ENCODE measurements at places on chromosomes 3 and 15.

DNA sequence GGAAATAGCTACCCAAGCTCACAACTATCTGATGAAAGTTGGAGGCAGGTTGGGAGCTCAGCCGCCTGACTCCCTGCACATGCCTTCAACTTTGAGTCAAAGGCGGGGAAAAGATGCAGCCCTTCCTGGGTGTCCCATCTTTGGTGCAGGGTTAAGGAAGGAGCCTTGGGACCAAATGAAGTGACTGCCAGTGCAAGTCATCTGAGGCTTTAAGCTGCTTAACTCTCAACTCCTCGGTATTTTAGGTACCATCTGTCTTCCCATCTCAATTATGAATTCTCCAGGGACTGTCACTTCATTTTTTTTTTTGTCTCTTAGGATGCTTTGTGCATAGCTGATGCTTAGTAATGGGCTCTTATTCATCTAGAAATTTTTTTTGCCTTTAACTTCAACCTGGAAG lies 408.8 kb upstream of the C2CD4B start:
- DNase-seq: no peak

- no peak for DNase-seq
These were observed 19.1 kb upstream of the PLCH1 start for GRCh38 chr3:155763870-155764463.

DNA sequence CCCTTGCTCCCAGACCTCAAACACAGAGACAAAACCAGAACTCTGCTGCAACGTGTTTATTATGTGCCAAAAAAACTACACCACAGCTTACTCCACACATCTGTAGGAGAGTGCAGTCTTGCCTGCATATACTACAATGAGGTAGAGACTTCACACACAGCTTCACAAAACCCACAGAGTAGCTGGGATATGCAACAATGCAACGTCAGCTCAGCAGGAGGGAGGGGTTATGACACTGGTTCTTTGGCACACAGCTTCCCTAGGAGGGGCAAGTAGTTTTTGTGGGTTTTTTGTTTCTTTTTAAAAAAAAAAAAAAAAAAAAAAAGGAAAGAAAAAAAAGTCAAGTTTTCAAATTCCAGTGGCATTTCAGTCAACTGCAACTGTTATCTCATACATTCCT lies 2.9 kb upstream of the RPS17 start:
- DNase-seq: no peak

DNA sequence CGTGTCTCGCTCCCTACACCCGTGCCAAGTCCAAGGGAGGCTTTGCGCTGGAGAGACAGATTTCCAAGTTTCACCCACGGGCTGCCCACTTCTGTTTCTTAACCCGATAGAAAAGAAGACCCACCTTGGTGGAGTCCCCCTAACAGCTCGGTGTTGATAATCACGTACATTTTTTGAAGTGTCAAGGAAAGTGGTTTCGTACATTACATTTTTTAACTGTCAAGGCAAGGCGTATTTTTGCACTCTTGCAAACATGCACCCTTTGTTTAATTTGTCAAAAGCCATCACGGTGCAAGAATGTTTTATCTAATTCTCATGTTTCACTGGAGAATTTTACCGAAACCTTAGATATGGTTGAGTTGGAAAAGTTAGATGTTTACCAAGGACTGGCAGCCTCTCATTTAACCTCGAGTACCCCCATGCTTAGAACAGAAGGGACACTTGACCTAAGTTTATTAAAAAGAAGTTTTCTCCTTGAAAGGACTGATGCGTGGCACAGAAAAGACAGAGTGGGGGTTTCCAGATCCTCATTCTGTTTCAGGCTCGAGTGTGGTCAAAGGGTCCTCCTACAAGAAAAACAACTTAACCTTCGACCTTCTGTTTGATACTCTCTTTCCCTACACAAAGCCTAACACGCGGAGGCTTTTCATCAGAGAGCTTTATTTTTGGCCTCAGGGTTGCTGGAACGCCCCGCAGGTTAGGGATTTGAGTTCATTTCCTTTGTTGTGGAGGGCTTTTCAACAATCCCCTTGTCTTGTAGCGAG lies 882 bp downstream of the GXYLT2 start:
- no peak for DNase-seq

- DNase-seq: no peak
These were observed 235.7 kb downstream of the NTRK3 start for GRCh38 chr15:88020806-88021205.

- no peak for DNase-seq
These were observed 4.0 kb upstream of the NR2F2 start for GRCh38 chr15:96326328-96327154.

DNA sequence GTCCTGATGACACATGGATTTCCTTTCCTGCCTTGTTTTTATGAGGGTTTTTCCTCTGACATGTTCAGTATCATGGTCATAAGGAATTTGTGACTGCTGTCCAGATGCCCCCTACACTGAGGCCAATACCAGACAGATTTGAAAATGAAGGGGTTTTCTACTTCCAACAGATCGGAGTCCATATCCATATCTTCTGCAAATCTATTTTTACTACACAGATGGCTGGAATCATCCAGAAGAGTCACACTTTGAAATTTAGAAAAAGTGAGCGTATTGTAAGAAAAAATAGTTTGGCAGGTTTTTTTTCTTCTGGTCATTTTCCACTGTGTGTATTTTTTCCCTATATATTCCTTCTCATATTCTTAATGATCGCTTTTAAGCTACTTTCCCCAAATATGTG lies 197.5 kb upstream of the LRRC3B start:
- DNase-seq: no peak

DNA sequence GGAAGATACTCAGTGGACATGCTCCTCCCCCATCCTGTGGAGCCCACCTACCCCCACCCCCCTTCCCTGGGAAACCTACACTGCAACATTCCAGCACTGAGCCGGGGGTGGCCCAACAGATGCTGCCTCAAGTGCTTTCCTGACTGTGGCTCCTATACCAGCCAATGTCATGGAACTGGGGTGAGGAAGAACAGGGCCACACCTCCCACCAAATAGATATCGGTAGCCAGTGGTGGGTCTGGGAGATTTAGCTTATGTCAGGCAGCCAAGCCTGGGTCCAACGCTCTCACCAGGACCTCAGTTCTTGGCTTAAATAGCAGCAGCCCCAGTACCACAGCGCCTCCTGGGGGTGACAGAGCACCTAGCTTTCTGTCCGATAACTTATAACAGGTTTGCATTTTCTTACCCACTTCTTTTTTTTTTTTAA lies 30.3 kb downstream of the CDC25A start:
- DNase-seq: peak; percentile 14

GRCh38 chr15:81755626-81756025 lies 290.2 kb downstream of the MEX3B start:
- no peak for DNase-seq

GRCh38 chr15:51098331-51098619 lies 3.6 kb upstream of the TNFAIP8L3 start:
- DNase-seq: no peak

GRCh38 chr15:69679623-69680228 lies 227.1 kb downstream of the RPLP1 start:
- DNase-seq: no peak

DNA sequence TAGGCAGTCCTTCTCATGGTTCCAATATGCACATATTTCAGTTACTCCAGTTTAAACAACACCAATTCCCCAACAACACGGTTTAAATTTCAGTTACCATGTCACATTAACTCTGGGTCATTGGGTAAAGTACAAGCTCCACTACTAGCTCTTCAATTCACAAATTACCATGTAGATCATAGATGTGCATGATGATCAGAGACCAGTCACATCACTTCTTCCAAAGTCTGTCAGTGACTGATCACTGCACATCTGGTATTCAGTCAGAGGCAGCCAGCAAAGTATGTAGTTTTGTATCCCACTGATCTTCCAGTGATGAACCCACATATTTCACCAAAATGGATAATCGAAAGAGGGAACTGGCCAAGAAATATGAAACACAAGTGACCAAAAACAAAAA lies 978.4 kb upstream of the CFAP20DC start:
- no peak for DNase-seq

DNA sequence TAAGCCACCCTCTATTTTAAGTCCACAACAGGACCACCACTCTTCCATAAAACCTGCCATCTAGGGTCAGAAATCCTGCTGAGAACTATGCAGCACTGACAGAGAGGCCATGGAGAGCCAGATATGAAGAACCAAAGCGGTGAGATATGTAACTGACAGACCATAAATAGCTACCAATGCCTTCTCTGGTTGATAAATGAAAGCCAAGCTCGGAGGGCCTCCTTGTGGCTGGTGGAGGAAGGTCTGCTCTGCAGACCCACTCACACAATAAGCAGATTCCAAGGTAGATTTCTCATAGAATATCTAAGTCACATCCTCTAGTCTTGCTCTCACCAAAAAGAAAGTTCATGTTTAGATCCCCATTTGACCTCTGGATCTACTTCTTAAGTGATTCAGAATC lies 38.9 kb downstream of the RYK start:
- DNase-seq: no peak

DNA sequence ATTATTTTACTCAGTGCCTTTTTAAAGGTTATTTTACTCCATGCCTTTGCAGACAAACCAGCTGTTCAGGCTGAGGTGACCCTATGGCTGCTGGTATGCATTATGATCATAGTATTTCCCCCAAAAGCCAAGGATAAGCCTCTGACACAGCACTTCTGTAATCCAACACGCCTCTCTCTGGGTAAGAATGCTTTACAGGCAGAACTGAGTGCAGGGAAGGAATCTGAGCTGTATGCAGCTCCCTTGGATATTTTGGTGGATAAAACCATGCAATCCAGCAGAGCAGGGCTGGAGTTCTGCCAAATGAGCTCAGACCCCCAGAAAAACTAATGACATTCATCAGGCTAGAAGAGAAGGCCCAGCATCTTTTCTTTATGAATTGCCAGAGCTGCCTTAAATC lies 11.7 kb upstream of the MAP1A start:
- no peak for DNase-seq

GRCh38 chr15:60399931-60400330 lies 2.1 kb upstream of the ANXA2 start:
- DNase-seq: no peak

- DNase-seq: no peak
These were observed 36.8 kb downstream of the FNDC3B start for GRCh38 chr3:172076212-172076611.

GRCh38 chr3:150783920-150784746 lies 21.2 kb upstream of the SIAH2 start:
- DNase-seq: no peak

- no peak for DNase-seq
These were observed 143.1 kb downstream of the LSAMP start for GRCh38 chr3:116302087-116302747.

DNA sequence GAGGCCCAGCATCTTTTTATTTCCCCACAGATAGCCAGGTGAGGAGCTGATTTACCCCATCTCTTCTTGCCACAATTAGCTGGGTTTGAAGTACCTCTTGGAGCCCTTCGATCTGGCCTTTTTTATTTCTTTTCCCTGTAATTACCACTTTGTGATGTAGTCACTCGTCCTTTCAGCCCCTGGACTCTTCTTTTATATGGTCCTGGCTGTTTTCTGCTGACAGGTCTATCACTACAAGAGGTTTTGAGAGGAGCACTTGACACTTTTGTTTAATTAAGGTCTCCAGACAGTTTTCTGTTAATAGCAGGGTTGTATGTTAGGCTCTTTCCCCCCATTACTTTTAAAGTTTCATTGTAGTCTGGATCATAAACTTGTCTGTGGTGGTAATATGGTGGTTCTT lies 11.8 kb downstream of the ATXN7 start:
- no peak for DNase-seq

DNA sequence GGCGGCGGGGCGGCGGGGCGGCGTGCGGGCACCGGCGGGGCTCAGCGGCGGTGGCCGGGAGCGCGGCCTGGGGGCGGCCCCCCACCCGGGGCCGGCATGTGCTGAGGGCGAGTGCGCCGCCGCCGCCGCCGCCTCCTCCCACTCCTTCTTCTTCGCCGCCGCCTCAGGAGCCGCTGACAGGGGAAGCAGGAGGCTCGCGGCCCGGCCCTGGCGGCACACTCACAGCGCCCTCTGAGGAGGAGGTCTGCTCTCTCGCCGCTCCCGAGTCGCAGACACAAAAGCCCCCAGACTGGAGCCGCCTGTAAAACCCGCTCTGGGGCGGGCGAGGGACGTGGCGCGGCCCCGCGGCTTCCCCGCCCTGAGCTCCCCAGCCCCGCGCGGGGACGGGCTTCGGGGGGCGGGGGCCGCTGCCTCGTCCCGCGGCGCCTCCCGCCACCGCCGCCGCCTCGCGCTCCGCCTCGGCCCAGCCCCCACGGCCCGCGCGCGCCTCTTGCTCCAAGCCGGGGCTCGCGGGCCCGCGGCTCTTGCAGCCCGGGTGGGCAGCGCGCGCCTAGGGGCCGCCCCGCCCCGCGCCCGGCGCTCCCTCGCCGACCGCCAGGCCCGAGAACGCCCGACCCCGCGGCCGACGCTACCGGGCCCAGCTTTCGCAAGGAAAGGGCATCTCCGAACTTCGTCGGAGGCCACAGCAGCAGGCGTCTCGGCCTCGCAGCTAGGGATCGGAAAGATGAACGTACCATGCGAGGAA lies at the start of gene PYGO1:
TSS of gene PYGO1 (minus strand) at position 276 of the 745 bp plus-strand sequence. CDS start 462 bp downstream, outside the sequence.
- peak; percentile 7 for DNase-seq

DNA sequence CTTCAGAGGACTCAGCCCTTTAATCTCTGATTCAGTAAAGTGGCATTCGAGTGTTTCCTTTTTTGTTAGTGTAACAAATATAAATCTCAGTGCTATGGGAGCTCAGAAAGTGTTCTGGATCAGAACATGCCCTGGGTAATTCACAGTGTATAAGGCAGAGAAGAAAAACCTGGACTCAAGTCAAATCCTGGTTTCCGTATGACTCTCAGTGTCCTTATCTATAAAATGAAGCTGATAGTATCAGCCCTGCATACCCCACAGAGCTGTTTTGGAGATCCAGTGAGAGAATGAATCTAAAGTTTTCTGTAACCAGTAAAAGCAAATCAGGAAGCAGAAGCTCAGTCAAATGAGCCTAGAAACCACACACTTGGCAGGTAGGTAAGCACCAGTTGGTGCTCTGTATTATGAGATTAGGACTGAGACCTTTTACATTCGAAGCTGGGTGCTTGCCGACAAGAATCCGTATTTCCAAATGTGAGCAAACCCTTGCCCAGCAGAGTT lies 67.2 kb downstream of the IL1RAP start:
- no peak for DNase-seq

GRCh38 chr3:141407047-141407446 lies 38.7 kb downstream of the ZBTB38 start:
- DNase-seq: no peak

All from stimulated activated CD8-positive, alpha-beta memory T cell treated with anti-CD3 and anti-CD28 coated beads, Interleukin-15, amount 100 ng/mL, for 24 hours (primary cell).